ENCODE measurements at places on chromosomes 1 and 21. TPM values are rescaled to one million over a fixed set of nuclear protein-coding genes. Genes with fewer than 3 reads are reported as not detected.
A peak's percentile ranks its signal among the peaks of the same experiment; 100 is the strongest.

GRCh38 chr1:21022279-21023040, 154.2 kb downstream of the EIF4G3 start:
- no peak for DNase-seq

GRCh38 chr1:54975356-54976108, 4.9 kb upstream of the TMEM61 start:
- peak; percentile 13 for DNase-seq

The PEAR1 gene
- 3.8 TPM for total RNA-seq

The FAM163A gene
- total RNA-seq: not detected

The IFNLR1 gene
- 3.9 TPM for total RNA-seq

The BATF3 gene
- total RNA-seq: not detected

GRCh38 chr1:44672961-44673674, 1.2 kb downstream of the TMEM53 start:
- DNase-seq: no peak

- DNase-seq: no peak
Observed at GRCh38 chr1:15073799-15074308, 79.7 kb upstream of the TMEM51 start.

The OXCT2 gene
- 0.35 TPM for total RNA-seq

The ALDH4A1 gene
- 334 TPM for total RNA-seq
